NCI-H510A treated with DMSO at 0.1 percent for 48 hours (cell line): ENCODE measurements at places on chromosomes 13 and 19.

- no peak for DNase-seq
Observed at GRCh38 chr13:75356421-75356820, 125.5 kb downstream of the TBC1D4 start.

DNA sequence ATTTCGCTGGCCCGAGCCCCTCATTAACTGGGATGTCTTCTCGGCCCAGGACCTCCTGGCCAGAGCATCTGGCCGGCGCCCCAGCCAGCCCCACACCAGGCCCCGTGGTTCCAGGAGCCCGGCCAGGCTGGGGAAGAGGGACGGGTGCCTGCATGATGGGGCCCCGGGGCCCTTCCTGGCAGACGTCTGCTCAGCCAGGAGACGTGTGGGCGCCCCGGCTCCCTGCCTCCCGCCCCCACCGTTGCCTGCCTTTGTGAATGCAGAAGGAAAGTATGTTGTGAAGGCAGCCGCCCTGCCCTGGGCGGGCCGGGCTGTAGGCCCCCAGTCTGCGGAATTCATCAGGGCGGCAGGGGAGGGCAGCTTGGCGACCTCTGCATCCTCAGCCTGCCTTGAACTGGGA is 4.4 kb upstream of the COMP start:
- DNase-seq: no peak

GRCh38 chr13:44435919-44436510 is 62.4 kb downstream of the SERP2 start:
- DNase-seq: no peak

DNA sequence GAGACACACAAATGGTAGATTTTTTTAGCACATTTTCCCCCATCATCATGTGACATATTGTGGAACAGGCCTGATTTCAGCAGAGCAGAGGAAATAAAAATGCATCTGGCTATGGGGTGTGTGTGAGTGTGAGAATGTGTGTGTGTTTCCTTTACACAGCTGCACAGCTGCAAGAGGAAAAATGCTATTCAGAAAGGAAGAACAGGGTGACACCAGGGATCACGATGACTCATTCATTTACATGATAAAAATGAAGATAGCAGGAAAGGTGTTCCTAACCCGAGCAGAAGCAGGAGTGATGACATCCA is 469.5 kb upstream of the TSHZ3 start:
- no peak for DNase-seq

GRCh38 chr13:73281746-73282145 is 222.9 kb downstream of the KLF5 start:
- DNase-seq: no peak

DNA sequence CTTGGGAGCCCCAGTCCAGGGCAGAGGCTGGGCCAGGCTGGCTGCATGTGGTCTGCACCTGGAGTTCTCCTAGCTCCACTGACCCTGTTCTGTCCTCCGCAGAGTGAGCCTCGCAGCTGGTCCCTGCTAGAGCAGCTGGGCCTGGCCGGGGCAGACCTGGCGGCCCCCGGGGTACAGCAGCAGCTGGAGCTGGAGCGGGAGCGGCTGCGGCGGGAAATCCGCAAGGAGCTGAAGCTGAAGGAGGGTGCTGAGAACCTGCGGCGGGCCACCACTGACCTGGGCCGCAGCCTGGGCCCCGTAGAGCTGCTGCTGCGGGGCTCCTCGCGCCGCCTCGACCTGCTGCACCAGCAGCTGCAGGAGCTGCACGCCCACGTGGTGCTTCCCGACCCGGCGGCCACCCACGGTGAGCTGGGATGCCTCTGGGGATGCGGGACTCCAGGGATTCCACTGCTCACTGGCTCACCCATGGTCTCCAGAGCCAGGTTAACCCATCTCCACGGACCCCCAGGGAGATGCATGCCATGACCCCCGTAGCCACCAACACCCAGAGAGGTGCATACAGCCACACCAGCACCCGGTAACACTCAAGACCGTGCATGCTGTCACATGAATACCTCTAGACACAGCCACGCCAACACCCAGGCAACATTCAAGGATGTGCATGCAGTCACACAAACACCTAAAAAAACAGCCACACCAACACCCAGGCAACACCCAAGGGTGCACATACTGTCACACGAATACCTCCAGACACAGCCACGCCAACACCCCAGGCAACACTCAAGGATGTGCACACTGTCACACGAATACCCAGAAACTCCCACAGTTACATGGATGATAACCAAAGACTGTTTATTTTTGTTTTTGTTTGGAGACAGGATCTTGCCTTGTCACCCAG is 8.2 kb downstream of the PKN1 start:
- no peak for DNase-seq

- DNase-seq: no peak
Observed at GRCh38 chr19:6273701-6274601, 5.8 kb downstream of the MLLT1 start.

DNA sequence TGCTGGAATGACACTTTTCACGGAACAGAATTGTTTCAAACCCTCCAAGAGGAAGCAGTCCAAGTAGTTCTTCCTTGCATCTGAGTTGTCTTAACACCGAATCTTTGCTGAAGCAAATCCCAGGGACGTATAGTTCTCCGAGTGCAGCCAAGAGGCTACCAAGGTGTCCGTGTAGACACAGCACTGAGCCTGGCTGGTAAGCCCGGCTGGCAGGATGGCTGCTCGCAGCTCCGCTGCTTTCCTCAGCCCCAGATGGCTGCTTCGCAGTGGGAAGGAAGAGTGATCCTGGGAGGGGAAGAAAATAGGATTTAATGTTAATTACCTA is 105.0 kb downstream of the SLC7A1 start:
- DNase-seq: no peak

- DNase-seq: no peak
Observed at GRCh38 chr13:63540061-63540460, 2124.4 kb upstream of the PCDH20 start.

DNA sequence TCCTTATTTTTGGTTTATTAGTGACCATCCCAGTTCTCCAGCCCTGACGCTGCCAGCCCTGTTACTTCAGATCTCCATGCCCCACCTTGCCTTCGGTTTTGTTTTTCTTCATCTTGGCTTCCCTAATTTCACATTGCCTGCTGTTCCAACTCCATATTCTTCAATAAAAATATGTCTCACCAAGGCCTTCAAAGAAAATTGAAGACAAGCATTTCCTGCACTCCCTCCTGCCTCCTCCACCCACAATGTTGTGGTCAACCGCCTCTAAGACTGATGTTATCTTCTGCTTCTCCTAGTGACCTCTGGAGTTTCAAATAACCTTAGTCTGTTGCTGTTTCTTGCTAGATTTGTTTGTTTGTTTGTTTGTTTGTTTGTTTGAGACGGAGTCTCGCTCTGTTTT is 14.6 kb downstream of the PLD3 start:
- DNase-seq: no peak

DNA sequence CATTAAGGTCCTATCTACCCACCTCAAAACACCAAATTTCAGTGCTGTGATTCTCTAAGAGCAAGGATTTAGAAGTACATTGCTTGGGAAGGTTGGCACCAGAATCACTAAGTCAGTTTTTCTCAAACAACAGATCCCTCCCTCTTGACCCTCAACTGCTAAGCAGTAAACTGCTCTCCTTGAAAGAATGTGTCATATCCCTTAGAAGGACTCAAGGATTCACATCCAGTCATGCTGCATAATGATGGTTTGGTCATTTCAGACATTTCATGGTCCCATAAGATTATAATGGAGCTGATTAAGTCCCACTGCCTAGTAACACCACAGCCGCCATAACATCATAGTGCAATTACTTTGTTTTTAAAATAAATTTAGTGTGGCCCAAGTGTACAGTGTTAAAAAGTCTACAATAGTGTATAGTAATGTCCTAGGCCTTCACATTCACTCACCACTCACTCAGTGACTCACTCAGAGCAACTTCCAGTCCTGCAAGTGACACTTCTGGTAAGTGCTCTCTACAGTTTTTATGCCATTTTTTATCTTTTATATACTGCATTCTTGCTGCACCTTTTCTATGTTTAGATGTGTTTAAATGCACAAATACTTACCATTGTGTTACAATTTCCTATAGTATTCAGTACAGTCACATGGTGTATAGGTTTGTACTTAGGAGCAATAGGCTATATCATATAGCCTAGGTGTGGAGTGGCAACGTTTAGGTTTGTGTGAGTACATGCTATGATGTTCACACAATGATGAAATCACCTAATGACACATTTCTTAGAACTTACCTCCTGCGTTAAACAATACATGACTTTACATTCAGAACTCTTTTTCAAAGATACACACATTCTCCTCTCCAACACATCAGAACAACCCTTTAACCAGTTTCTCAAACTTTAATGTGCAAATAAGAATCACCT is 15.7 kb upstream of the CCDC169 start:
- DNase-seq: no peak

GRCh38 chr19:7360393-7360984 is 11.8 kb downstream of the ARHGEF18 start:
- no peak for DNase-seq

DNA sequence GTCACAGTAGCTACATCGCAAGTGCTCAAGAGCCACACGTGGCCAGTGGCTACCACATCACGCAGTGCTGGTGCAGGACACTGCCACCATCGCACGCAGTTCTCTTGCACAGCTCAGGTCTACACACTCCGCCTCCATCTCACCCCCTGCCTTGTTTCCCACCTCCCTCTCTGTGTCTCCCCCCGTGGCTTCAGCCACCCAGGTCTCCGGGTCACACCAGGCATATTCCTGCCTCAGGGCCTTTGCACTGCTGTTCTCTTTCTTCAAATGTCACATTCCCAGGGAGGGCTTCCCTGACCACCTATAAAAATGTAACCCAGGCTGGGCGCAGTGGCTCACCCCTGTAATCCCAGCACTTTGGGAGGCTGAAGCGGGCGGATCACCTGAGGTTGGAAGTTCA is 10.6 kb downstream of the CCDC8 start:
- DNase-seq: no peak

DNA sequence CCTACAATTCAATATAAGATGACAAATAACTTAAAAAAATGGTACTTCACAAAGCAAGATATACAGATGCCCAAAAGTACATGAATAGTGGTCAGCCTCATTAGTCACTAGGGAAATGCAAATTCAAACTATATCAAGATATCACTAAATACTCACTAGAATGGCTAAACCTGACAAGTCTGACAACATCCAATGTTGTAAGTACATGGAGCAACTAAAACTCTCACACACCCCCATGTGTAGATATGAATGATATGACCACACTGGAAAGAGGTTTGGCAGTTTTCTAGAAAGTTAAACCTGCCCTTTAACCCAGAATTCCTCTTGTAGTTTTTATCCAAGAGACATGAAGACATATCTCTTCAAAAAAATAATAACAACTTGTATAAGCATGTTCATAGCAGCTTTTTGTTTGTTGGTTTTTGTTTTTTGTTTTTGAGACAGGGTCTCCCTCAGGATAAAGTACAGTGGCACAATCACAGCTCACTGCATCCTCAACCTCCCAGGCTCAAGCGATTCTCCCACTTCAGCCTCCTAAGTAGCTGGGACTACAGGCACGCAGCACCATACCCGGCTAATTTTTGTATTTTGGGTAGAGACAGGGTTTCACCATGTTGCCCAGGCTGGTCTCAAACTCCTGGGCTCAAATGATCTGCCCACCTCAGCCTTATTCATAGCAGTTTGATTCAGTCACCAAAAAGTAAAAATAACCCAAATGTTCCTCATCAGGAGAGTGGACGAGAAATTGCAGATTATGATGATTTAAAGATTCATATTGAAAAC is 55.1 kb downstream of the RFX2 start:
- DNase-seq: no peak

DNA sequence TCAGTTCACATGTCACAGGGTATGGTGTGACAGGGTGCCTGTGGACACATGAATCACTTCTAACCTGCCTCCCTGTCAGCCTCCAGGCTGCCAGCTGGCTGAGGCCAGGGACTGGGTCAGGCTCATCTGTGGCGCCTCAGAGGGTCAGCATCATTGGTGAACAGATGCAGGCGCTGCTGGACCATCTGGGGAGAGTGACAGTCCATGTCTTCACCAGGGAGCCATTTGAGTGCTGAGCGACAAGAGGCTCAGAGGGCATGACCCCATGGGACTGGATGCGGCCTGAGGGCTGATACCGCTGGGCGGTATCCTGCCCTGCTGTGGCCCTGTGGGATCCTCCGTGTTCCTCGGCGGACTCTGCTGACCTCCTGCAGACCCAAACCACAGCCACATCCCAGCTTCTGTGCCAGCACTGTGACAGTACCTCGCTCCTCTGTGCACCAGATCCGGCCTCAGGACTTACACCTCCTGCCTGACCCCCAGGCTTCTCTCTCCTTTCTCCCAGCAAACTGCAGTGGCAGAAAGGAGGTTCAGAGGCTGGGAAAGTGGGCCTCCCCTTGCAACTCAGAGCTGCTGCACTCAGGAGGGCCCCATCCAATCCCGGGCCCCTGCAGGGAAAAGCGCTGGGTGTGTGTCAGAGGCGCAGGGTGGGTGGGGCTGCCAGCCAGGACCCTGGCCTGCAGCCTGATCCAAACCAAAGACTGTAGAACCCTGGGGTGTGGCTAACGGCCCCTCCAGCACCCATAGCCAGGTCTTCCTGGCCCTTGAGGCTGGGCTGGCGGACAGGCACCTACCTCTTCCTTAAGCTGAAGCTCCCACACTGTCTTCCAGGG is 10.2 kb downstream of the ACTMAP start:
- no peak for DNase-seq

- no peak for DNase-seq
Observed at GRCh38 chr13:94390881-94391280, 88.6 kb downstream of the DCT start.

DNA sequence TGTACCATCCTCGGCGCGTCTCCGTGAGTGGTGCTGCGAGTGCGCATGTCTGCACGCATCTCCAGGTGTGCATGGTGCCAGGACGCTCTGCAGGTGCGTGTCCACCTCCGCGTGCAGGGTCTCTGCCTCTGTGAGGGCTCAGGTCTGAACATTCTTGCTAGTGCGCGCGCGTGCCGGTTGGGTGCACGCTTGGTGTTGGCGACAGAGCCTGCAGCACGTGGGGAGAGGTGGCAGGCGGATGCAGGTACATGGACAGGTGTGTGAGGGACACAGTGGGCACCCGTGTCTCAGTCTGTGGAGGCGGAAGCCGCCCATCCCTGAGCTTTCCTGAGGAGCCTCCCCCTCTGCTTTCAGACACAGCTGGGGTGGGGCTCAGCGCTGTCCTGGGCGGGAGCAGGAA is 4.9 kb upstream of the OR10H2 start:
- no peak for DNase-seq

DNA sequence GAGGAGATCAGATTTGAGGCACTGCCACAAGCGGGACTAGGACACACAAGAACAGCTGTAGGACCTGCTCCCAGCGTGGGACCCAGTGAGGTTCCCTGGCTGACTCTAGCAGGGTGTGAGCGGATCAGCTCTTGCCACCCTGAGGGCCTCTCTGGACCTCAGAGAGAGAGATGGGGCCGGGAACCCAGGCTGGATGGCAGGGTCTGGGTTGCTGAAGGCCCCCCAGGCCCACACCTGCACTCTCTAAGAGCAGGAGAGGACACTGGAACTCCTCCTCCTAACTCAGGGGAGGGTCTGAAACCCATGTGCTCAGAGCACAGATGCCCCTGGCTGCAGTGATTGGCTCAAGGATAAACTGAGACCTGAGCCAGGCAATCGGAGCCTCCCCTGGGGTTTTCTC is 13.5 kb upstream of the IL4I1 start:
- DNase-seq: no peak

GRCh38 chr13:36068566-36068965 is 62.6 kb downstream of the DCLK1 start:
- DNase-seq: no peak

- DNase-seq: no peak
Observed at GRCh38 chr19:7191946-7192691, 102.1 kb downstream of the INSR start.

GRCh38 chr19:11096210-11096841 is 7.1 kb downstream of the LDLR start:
- DNase-seq: no peak

GRCh38 chr19:3712663-3713611 is 4.8 kb downstream of the TJP3 start:
- DNase-seq: no peak
